ENCODE measurements at places on chromosomes 2 and 18. TPM values are rescaled to one million over a fixed set of nuclear protein-coding genes. Genes with fewer than 3 reads are reported as not detected.

DNA sequence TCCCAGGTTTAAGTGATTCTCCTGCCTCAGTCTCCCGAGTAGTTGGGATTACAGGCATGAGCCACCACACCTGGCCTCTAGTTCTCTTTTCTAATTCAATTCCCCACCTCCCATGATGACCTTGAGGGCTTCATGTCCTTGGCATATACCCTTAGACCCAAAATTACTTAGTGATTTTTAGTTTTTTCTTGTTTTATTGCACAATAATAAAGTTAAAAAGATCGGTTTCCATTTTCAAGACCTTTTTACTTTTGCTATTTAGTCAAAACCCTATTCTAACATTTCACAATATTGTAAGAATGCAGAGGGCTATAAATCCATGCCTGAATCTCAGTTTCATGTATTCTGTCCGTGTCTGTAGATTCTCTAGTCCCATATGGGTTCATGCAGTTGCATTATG is 354.6 kb upstream of the FANCL start:
- DNase-seq, result no peak

Gene CHRNG
- not detected for total RNA-seq

Gene ANKRD30B
- total RNA-seq, result not detected

DNA sequence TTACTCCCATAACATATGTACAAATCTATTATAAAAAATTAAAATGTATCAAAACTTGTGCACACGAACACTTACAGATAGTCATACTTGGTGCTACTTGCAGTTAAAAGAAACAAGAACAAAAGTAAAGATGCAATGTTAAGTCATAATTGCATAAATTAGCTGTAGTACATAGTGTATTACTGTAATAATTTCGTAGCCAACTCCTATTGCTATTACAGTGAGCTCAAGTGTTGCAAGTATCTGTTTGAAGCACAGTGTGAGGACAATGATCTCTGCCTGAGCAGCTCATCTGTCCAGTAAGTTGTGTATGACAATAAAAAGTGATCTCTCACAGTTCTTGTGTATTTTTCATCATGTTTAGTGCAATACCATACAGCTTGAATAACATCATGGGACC is 7.5 kb upstream of the SERPINB13 start:
- DNase-seq, result no peak

- DNase-seq, result peak; percentile 69
Observed at GRCh38 chr18:9782073-9782857, 74.2 kb downstream of the RAB31 start.

DNA sequence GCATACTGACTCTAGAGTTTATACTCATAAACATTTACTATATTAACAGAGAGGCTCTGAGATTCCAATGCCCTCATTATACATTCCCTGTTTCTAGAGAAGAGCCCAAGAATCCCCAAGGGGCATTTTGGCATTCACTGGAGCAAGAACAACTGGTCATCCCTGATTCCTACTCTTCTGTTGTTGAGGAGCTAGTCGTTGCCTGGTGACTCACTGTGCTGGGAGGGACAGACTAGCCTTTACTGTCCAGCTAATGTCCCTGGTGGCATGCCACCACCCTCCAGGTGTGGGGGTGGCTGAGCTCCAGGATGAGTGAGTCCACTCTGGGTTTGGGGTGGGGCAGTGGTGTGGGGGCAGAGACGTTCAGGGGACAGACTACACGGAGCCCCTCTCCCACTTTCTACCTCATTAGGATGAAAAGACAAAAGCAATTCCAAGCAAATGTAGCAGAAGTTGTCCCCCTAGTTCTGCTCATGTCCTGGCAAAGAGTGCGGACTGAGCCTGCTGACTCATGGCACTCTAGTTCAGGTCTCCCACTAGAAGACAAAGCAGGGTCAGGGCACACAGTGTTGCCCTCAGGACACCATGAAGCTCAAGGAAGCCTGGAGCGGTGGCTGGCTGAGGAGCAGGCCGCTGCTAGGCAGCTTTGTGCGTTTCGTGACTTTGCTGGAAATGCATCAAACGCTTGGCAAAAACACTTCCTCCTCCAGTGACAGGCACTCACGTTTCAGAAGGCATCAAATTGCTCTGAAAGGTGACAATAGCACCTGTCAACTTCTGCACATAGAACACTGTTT is 49.4 kb downstream of the RHOB start:
- DNase-seq, result peak; percentile 68

DNA sequence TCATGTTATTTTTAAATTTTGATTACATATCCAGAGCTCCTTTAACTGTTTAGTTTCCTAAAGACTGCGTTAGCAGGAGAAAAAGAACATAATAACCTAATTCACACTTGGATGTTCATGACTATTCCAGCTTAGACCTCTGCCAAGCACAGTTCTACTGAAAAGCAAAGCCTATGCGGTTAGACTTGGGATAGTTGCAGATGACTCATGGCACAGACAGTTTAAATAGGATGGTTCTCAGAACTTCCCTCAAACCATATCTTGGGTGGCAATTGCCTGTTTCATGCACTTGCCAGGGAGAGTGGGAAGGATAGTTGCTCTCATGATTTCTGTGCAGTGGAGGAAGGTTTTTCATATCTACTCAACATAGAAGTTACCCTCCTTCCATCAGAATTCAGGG is 149.7 kb upstream of the KLHL29 start:
- DNase-seq, result no peak

Gene LINC00305
- not detected for total RNA-seq

DNA sequence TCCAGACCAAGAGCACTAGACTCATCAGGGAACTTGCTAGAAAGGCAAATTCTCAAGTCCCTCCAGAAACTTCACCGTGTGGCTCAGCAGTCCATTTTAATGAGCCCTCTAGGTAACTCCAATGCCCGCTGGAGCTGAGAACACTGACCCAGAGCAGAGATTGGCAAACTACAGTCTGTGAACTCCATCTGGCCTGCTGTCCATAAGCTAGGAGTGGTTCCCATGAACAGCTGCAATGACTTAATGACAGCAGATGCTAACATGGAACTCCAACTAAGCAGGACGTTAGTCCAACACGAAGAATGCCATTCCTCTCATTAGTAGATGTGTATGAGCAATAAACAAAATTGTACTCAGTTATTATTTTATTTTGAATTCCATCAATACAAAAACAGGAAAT is 371.9 kb downstream of the STK39 start:
- DNase-seq, result no peak

Gene CMPK2
- 0.26 TPM for total RNA-seq

Gene GNAL
- 8.8 TPM for total RNA-seq

GRCh38 chr2:179106342-179106675 is 56.4 kb upstream of the CCDC141 start:
- DNase-seq, result peak; percentile 100

Gene ABCG5
- not detected for total RNA-seq

GRCh38 chr2:126857502-126857901 is 41.2 kb upstream of the TEX51 start:
- DNase-seq, result no peak

- DNase-seq, result peak; percentile 99
Observed at GRCh38 chr2:168565112-168565511, 109.0 kb downstream of the CERS6 start.

GRCh38 chr2:8607606-8608005 is 74.2 kb upstream of the ID2 start:
- DNase-seq, result no peak

DNA sequence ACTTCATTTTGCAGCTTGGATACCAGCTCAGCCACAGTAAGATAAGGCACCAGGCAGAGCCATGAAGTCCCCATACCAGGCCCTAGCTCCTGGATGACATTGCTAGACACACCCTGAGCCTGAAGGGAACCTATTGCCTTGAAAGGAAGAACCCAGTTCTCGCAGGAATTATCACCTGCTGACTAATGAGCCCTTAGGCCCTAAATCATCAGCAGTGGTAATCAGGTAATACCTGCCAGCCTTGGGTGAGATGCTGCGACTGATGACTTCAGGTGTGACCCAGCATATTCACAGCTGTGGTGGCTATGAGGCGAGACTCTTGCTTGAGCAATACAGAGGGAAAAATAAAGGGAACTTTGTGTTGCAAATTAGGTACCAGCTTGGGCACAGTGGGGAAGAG is 24.9 kb downstream of the CLK1 start:
- DNase-seq, result peak; percentile 90

Gene IL1R2
- not detected for total RNA-seq

Gene CHRNA1
- not detected for total RNA-seq

Gene DSEL
- total RNA-seq, result 3.3 TPM

DNA sequence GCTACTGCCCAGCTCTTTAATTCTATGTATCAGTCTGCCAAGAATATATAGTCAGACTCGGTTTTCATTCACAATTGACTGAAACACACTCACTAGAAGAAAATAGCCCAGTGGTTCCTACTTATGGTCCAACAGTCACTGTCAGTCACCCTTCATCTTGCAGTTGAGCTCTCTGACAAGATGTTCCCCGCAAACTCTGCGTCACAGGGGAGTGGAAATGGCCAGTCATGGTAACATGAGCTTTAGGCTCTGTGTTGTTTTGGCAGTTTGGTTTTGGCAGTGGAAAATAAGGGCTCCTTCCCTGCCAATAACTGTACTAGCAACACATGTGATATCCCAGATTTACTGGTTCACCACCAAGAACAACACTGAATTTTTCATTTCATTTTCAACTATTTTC is 122.5 kb downstream of the PRPF40A start:
- DNase-seq, result peak; percentile 24

DNA sequence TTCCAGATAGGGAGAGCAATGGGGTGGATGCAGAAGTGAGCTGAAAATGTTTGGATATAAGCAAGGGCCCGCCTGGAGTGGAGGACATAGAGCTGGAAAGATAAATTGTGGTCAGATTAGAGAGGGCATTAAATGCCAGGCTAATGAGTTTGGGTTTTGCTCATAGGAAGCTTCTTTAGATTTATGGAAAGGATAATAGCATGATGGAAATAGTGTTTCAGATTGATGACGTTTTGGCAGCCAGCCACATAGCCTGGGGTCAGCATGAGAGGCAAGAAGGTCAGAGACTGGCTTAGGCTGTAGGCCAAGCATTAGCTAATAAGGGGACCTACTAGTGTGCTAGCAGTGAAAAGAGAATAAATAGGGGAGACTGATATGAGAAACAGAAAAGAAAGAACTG is 321.6 kb downstream of the STK39 start:
- no peak for DNase-seq

- peak; percentile 65 for DNase-seq
Observed at GRCh38 chr2:107932488-107932887, 53.8 kb upstream of the SLC5A7 start.

Gene INHBB
- 0.53 TPM for total RNA-seq

DNA sequence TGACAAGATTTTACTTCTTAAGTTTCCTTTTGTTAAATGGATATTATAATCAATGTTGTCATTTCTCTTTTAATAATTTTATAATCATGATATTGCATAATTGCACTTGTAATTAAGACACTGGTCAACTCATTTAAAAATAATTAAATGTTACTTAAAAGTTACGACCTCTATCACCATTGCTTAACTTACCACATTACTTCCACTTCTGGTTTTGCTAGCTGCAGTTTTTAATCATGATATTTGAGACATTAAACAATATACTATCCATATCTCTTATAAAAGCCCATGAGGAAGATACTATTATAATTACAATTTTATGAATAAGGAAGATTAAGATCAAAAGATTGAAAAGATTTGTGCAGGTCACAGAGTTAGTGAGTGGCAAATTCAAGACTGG is 502.0 kb downstream of the RNF144A start:
- DNase-seq, result no peak

Data from bronchial epithelial cell (primary cell).